ENCODE measurements at places on chromosomes 2 and 18.

DNA sequence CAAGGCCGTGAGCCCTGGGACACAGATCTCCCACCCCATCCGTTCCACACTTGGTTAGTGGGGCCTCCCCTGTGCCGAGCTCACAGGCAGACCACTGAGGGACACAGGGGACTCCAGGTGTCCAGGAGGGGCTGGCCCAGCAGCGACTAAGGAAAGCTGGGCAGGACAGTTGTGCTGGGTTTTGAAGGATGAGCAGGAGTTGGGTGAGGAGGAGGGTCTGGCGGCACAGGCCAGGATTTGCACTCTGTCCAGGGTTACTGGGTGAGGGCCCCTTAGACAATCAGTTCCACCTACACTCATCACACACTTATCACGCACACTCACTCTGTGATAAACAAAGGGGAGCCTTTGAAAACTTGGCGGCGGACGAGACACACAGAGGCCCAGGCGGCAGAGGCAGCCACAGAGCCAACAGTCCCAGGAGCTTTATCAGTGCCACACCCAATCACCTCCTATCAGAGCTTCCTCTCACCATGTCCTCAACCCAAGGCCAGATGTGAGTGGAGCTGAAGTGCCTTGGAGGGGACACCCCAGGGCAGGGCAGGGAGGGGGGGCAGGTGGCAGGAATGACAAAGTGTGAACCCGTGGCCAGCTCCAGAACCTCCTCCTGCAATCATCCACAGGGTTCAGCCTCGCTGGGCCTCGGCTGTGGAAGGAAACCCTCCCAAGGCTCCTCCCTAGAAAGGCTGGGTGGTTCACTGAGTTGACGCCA is 26.6 kb downstream of the BIN1 start:
- DNase-seq = peak; percentile 58

GRCh38 chr2:218233543-218233942 is 16.6 kb downstream of the ARPC2 start:
- DNase-seq = no peak

- no peak for DNase-seq
Measured at GRCh38 chr2:180876506-180876905, 103.9 kb upstream of the UBE2E3 start.

- DNase-seq = no peak
Measured at GRCh38 chr2:218368150-218368528, 11.5 kb downstream of the CATIP start.

- DNase-seq = no peak
Measured at GRCh38 chr2:54000524-54000923, 29.7 kb upstream of the PSME4 start.

GRCh38 chr2:146414456-146414855 is 1430.4 kb upstream of the ACVR2A start:
- DNase-seq = no peak

- DNase-seq = no peak
Measured at GRCh38 chr18:59877361-59877760, 22.4 kb upstream of the PMAIP1 start.

DNA sequence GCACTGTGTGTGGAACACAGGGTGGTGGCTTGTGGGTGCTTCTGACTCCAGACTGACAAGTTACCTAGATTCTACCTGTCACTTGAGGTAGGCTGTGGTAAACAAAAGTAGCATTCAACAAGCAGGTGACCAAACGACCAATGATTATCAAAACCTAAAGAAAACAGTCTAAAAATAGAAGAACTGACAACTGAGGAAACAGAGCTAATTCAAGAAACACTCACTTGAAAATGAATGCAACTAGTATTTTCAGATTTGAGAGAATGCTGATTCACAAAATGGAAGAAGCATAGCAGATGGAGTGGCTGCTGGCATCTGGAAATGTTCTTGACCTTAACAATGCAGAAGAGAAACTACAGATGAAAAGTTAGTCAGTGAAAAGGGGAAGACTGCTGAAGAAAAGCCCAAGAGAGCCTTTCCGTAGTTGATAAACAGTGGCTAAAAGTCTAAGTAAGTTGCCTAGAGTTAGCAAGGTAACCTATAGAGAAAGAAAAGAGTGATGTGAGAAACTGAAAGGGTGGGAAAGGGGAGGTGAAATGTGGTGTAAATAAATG is 170.4 kb downstream of the NCK2 start:
- no peak for DNase-seq

- no peak for DNase-seq
Measured at GRCh38 chr2:31230751-31231150, 3.2 kb upstream of the EHD3 start.

DNA sequence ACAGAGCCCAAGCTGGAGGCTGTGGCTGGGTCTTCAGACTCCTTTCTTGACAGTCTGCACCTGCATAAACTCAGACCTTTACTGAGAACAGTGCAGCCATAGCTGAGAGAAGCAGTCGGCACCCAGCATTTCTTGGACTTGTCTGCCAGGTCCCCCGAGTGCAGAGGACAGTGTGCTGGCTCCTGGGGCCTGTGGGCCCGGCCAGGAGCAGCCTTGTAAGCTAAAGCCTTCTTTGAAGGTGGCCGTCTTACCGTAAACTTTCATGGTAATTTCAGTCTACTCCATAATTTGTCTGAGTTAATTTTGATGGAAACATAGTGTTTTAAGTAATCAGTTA is 70.9 kb downstream of the LRRFIP1 start:
- DNase-seq = no peak

GRCh38 chr2:110979471-110980338 is 141.0 kb upstream of the BCL2L11 start:
- no peak for DNase-seq

- DNase-seq = no peak
Measured at GRCh38 chr2:85959185-85959584, 70.4 kb upstream of the ST3GAL5 start.

DNA sequence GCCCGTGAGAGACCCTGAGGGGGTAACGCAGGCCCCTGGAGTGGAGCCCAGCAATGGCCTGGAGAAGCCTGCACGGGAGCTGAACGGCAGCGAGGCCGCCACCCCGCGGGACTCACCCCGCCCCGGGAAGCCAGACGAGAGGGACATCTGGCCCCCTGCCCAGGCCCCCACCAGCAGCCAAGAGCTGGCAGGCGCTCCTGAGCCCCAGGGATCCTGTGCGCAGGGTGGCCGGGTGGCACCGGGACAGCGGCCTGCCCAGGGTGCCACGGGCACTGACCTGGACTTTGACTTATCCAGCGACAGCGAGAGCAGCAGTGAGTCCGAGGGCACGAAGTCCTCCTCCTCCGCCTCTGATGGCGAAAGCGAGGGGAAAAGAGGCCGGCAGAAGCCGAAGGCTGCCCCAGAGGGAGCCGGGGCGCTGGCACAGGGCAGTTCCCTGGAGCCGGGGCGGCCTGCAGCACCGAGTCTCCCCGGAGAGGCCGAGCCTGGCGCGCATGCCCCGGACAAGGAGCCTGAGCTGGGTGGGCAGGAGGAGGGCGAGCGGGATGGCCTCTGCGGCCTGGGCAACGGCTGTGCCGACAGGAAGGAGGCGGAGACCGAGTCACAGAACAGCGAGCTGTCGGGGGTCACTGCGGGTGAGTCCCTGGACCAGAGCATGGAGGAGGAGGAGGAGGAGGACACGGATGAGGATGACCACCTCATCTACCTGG is 35.1 kb downstream of the CTDP1 start:
- DNase-seq = no peak

Measured in CD4-positive, alpha-beta T cell treated with Interleukin-6 at 100 ng/mL for 8 hours (primary cell).